Suprapubic skin (tissue), 4 donors: ENCODE measurements at places on chromosomes 11 and 22.

DNA sequence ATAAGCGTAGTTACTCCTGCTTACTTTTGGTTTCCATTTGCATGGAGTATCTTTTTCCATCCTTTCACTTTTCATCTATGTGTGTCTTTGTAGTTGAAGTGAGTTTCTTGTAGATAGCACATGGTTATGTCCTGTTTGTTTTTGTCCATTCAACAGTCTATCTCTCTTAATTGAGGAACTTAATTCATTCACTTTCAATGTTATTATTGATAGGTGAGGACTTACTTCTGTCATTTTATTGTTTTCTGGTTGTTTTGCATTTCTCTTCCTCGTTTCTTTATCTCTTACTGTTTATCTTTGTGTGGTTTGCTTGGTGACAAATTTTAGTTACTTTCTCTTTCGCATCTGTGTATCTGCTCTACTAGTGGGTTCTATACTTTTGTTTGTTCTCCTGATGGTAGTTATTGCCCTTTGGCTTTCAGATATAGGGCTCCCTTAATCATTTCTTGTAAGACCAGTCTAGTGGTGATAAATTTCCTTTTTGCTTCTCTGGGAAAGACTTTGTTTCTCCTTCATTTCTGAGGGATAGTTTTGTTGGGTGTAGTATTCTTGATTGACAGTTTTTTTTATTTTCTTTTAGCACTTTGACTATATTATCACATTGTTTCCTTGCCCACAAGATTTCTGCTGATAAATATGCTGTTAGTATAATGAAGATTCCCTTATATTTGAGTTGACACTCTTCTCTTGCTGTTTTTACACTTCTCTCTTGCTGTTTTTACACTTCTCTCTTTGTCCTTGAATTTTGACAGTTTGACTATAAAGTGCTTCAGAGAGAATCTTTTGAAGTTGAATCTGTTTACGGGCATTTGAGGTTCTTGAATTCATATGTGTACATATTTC lies 9.0 kb upstream of the RAG1 start:
- no peaks in the 10 kb centered on the region for H3K36me3 ChIP-seq
- no peak overlapping the region for H3K4me3 ChIP-seq
- no peak overlapping the region for H3K27ac ChIP-seq
- H3K27me3 ChIP-seq = no peaks in the 10 kb centered on the region
- DNase-seq = no peak

GRCh38 chr11:8368772-8369171 lies 105.1 kb upstream of the LMO1 start:
- no peaks in the 10 kb centered on the region for H3K4me1 ChIP-seq

GRCh38 chr11:44879432-44879831 lies 71.3 kb downstream of the TP53I11 start:
- no peaks in the 10 kb centered on the region for H3K27me3 ChIP-seq
- H3K27ac ChIP-seq = no peak overlapping the region
- no peak overlapping the region for H3K4me3 ChIP-seq
- peaks cover 3% of the 10 kb centered on the region for H3K4me1 ChIP-seq
- no peaks in the 10 kb centered on the region for H3K36me3 ChIP-seq
- DNase-seq = no peak

DNA sequence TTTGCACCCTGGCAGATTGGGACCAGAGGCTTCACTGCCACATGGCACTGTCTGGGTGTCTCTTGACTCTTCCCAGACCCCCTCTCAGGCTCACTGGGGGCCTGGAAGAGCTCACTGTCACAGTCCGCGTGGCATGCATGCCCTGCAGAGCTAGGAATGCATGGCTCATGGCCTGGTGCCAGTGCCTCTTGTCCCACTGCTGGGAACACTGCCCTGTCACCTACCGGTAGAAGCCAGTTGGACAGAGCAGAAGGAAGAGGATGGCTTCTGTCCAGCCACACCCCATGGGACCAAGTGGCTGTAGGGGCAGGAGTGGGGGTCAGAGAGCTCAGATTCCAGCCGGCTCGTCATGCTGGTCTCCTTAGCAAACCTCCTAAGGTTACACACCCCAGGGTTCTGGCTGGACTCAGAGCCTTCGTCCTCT lies 29.7 kb downstream of the MB start:
- no peak for DNase-seq
- H3K4me3 ChIP-seq = no peak overlapping the region
- peaks cover 17% of the 10 kb centered on the region for H3K4me1 ChIP-seq
